Activated CD4-positive, alpha-beta T cell treated with anti-CD3 and anti-CD28 coated beads for 4 hours (primary cell): ENCODE measurements at places on chromosomes 2 and 18.

DNA sequence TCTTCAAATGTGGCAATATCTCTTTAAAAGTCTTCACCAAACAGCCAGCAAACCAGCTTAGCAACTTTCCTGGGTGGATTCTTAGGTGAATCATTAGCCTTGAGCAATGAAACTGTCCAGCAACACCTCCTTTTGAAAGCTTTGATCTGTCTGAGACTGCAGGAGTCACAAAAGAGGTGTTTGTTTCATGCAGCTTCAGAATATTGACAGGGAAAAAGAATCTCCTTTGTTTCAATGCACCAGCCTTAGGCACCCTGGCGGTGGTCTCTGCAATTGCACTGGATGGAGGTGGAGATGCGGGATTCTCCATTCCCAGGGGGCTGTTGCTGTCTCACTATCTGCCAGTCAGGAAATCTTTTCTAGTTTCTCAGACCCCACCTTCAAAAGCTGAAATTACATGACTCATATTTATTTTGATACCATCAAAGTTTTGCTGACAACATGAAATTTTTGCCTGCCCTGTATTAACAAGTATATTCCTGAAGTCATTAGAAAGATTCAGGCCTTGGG is 76.0 kb upstream of the DSG1 start:
- no peak for DNase-seq

DNA sequence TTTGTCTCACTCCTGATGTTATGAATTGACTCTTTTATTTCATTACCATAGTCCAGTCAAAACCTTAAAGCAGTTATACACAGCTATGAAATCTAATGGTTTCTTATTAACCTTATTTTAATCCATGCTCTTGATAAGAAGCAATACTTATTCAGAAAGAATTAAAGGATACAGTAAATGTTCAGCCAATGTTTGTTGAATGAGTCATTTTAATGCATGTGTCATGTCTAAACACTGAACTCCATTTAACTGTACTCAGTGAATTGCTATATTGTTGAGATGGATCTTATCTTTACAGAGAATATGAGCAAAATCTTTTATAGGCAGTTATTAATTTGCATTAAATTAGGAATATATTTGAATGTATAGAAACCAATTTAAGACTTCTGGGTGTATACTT is 135.1 kb upstream of the TFPI start:
- no peak for DNase-seq

GRCh38 chr18:59048378-59048777 is 91.3 kb upstream of the SEC11C start:
- no peak for DNase-seq

GRCh38 chr2:216031960-216032689 is 18.8 kb upstream of the MREG start:
- DNase-seq, result no peak

DNA sequence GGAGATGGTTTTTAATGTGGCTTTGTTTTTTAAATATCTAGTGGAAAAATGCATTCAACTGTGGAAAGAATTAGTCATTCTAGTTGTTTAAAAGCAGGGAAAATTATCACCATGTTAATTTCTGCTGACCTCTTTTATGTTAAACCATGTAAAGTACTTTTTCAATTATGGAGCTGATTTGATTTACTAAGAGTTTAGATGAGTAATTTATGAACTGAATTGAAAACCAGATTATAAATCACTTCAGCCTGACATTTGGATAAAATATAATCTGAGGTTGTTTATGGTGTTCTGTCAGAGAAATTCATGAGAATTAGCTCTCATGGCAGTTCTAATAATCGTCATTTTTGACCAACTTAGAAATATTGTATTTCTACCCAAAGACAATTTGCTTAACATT is 11.6 kb downstream of the ITGA4 start:
- DNase-seq, result no peak

- DNase-seq, result no peak
Measured at GRCh38 chr2:111227716-111228141, 107.0 kb downstream of the BCL2L11 start.

DNA sequence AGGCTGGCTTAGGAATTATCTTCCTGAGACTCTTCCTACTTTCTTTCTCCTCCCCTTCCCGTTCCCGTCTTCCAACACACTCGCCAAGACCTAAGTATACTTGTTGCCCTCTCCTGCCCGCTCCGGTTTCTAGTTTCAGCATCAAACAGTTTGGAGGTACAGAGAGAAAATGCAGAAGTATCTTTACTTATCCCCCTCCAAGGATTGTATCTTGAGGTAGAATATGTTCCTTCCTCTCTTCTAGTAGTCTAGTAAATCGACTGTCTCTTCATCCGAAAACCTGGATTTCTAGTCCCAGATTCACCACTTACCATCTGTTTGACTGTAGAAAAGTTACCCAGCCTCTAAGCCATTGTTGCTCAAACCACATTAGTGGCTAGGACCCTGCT is 755 bp downstream of the EIF4E2 start:
- no peak for DNase-seq

- DNase-seq, result peak; percentile 29
Measured at GRCh38 chr2:101251844-101252407, 760 bp upstream of the CNOT11 start.

DNA sequence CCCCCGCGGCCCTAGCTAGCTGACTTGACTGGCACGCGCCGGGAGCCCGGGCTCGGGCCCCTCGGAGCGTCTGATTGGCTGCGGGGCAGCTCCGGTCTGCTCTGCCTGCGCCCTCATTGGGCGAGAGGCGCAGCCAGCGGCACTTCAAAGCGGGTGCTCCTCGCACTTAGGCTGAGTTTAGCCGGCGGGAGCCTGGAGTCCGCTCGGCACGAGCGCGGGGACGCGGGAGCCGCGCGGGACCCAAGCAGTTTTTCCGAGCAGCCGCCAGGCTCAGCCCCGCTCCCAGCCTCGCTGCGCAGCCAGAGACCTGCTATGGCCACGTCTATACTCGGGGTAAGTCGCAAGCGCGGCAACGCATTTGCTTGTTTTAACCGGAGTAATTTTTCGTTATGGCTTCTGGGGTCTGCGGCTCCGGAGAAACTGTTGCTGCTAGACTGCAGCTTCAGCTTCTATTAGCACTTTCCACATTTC is at the start of gene SP9:
TSS of gene SP9 (plus strand) at position 174 of the 471 bp plus-strand sequence. CDS start at position 313, 139 bp downstream.
- DNase-seq, result no peak

DNA sequence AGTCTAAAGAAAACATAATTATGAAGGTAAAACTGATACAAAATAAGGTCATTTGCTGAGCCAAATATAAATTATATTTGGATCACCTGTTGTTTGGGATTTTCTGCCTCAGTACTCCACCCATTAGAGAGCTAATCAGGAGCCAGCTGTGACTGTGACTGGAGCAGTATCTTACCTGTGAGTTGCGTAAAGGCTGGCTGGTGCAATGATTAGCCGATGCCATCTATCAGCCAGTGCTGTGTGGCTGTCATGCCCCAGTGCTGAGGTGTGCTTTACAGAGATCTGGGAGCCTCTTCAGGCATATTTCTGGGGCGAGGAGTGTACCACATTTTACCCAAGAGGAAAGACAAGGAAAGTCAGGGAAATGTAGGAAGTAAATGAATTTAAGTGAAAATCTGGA is 191.8 kb downstream of the LRRTM1 start:
- no peak for DNase-seq

DNA sequence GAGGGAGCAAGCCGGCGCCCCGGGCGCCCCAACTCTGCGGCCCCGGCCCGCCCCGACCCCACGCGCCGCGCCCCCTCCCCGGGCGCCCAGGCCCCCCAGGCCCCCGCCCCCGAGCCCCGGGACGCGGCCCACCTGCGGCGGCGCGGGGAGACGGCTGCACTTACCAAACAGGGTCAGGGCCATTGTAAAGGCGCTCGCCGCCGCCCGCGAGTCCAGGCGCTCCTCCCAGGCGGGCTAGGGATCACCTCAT is 526 bp downstream of the CHN1 start:
- DNase-seq, result no peak

- no peak for DNase-seq
Measured at GRCh38 chr2:226526716-226527115, 272.9 kb downstream of the IRS1 start.

DNA sequence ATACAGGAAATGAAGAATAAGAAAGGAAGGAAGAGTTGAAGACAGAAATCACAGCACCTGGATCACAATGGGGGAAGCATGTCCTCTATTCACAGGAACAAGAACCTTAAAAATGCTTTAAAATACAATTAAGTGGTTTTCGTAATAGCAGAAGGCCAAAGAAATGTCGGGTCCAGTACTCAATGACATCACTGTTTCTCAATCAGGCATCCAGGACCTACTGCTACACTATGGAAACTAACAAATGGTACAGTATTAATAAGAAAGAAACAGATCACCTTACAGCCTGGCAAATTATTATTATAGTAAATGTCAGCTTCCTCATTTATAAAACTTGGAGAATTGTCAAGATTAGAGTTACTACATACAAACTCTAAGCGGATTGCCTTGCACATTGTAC is 15.8 kb downstream of the HNRNPLL start:
- DNase-seq, result no peak

DNA sequence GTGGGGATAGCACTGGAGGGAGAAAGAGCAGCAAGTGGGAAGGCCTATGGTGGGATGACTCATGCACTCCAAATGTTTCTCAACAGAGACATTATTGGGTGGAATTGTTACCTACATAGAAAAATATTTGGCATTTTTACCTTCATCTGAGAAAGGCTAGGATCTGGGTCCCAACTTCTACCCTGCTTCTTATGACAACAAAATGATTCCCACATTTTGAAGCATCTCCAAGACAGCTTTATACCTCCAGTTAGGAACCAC is 908.9 kb upstream of the GYPC start:
- no peak for DNase-seq

- DNase-seq, result no peak
Measured at GRCh38 chr2:234480337-234480736, 16.5 kb downstream of the ARL4C start.

DNA sequence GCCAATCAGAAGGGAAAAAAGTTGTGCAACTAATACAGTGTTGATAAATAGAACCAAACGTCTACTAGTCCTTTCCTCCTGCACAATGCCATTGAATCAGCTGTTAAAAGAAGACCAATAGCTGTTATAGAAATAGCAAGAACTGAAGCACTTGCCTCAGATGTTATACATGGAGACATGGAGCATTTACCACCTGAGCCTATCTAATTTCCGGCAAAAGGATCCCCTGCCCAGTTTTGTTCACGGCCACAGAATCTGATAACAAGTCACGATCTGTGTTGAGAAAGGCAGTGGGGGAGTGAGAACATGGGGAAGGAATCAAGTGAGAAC is 285.4 kb downstream of the ZEB2 start:
- DNase-seq, result no peak

GRCh38 chr2:78411303-78411702 is 614.2 kb upstream of the REG3G start:
- no peak for DNase-seq

- DNase-seq, result no peak
Measured at GRCh38 chr2:176516051-176516602, 246.9 kb downstream of the MTX2 start.

DNA sequence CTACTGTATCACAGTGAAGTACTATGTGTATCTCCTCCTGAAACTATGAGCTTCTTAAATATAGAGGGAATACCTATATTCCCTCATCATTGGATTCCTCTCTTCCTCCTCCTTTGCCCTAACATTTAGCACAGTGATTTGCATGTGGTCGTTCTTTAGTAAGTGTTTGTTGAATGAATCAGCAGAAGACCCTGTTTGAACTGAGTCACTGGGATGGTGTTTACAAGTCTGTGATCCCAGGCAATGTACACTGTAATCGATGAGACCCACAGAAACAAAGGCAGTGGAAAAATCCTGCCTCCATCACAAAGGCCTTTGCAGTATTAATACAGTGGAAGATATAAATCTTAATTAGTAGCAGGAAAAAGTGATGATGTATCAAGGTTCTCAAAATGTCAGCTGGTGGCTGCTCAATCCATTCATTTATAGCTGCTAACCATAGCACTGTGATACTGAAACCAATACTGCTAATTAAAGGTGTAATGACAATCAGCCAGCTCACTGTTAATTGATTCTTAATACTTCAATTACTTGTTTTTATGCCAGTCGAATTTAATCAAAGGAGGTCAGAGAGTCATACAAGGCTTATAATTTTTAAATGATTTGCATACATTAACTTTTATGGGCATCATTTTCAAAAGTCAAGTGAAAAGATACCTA is 20.8 kb upstream of the MYO3B start:
- DNase-seq, result no peak

GRCh38 chr18:10365021-10365500 is 89.4 kb upstream of the APCDD1 start:
- DNase-seq, result no peak

- no peak for DNase-seq
Measured at GRCh38 chr2:104854498-104855220, 744 bp downstream of the POU3F3 start.

- DNase-seq, result no peak
Measured at GRCh38 chr2:114238910-114239559, 203.4 kb upstream of the DPP10 start.

DNA sequence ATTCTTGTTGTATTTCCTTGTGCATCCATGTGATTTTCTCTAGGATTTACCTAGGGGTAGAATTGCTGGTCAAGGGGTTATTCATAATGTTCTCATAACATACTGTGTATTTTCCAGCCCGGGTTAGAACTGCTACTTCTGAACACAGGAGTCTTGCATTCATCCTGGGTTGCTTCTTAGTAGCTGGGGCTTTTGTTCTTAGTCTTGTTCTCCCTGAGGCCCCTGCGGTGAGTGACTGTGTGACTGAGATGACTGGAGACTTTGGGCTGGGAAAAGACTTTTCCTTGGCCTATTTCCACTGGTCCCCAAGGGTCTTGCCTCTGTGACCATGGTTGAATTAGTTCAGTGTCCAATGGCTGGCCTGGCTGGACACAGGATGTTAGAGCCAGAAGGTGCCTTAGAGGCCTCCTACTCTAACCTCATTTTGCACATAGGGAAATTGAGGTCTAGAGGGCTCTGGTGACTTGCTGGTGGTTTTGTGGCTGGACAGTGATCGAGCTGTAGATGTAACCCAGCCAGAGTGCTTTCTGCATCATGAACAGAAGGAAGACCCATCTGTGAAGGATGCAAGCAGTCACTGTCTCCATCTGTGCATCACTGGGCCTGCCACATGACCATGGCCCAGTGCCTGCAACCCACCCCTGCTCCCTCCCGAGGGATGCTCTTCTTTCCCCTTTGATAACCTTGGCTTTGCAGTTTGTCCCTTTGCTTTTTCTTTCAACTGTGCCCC is 233.3 kb downstream of the FHOD3 start:
- no peak for DNase-seq

- no peak for DNase-seq
Measured at GRCh38 chr2:5250482-5250881, 441.7 kb upstream of the SOX11 start.

DNA sequence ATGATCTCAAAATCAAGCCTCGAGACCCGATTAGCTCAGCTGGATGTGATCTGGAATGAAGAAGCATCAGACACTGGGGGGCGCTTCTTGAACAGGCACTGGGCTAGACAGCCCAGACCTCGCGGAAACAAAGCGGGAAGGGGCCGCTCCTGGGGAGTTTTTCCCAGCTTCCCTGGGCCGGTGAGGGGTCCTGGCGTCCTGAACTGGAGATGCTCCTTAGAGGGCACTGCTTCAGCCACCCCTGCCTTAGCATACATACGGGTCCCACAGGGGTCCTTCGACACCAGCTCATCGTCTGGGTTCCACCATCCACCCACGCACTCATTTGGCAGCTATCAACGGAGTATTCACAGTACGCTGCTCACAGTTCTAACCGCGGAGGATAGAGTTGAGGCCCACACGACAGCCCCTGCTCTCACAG is 146.7 kb downstream of the TSN start:
- no peak for DNase-seq

- DNase-seq, result peak; percentile 51
Measured at GRCh38 chr2:106158871-106159270, 35.2 kb downstream of the UXS1 start.

GRCh38 chr2:239763433-239764097 is 261.6 kb downstream of the NDUFA10 start:
- DNase-seq, result no peak

- no peak for DNase-seq
Measured at GRCh38 chr2:119104414-119104813, 54.1 kb downstream of the C1QL2 start.
